ENCODE measurements at places on chromosomes 5 and 9. TPM values are rescaled to one million over a fixed set of nuclear protein-coding genes. Genes with fewer than 3 reads are reported as not detected.

ALDH1A1 gene
- total RNA-seq: 1.2 TPM

FYB1 gene
- 596 TPM for total RNA-seq

DNA sequence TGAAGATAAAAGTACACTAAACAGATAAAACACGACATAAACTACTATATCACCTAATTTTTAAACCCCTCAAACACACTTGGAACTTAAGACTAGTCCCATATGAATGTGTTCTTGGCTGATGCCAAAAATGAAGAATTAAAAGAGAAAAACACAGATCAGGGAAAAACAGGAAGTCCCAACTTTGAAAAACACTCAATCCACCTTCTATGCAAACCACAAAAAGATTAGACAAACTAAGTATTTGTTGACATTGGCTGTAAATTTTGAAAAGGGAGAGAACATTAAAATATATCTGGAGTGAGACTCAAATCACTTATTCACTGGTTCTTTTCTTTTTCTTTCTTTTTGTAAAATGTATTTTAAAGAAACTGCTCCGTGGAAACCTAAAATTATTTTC is 81.4 kb downstream of the ANKH start:
- DNase-seq: no peak

GRCh38 chr5:141821430-141821925 is 56.7 kb downstream of the PCDH1 start:
- no peak for DNase-seq

Measured in CD4-positive, alpha-beta memory T cell (primary cell).